ENCODE measurements at places on chromosomes 13 and 19.
A peak's percentile ranks its signal among the peaks of the same experiment; 100 is the strongest.

DNA sequence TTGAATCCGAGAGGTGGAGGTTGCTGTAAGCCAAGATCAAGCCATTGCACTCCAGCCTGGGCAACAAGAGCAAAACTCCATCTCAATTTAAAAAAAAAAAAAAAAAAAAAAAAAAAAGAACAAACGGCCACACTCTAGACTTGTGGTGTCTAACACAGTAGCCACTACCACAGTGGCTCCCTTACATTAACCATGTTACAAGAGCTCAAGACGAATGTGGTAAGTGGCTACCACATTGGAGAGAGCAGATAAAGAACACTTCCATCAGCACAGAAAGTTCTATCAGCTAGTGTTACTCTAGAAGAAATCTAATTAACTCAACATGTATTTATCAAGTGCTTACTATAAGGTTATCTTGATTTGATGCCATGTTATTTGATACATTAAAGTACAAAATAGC, 11.5 kb downstream of the XPO4 start:
- no peak for DNase-seq

GRCh38 chr19:30310602-30311263, 61.5 kb upstream of the ZNF536 start:
- no peak for DNase-seq

GRCh38 chr13:75946536-75947284, 310.6 kb downstream of the LMO7 start:
- no peak for DNase-seq

DNA sequence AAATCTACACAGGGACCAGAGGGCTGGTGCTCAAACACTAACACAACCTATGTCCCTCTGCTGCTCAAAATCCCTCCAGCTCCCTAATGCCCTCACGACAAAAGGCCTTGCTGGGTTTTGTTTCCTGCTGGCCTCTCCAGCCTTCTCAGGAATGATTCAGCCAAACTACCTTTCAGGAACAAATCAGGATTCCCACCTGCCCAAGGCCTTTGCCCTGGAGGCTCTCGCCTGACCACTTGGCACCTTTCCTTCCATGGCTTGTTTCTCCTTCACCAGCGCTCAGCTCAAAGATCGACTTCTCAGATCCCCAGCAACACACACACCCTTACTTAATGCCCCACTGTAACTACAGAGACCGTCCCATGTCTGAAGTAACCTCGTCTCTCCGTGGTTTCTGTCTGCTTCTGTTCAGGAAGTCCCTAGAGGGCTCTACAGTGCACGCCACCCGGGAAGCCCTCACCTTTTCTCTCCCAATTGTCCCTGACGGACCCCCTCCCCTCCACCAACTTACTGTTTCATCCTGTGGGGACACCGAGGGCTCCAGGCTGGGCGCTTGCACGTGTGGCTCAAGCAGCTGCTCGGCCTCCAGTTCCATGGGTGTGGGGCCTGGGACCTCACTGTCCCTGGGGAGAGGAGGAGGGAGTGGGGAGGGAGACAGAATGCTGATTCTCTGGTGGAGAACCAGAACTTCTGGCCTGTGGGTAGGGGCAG, 3.2 kb upstream of the SIX5 start:
- no peak for DNase-seq

DNA sequence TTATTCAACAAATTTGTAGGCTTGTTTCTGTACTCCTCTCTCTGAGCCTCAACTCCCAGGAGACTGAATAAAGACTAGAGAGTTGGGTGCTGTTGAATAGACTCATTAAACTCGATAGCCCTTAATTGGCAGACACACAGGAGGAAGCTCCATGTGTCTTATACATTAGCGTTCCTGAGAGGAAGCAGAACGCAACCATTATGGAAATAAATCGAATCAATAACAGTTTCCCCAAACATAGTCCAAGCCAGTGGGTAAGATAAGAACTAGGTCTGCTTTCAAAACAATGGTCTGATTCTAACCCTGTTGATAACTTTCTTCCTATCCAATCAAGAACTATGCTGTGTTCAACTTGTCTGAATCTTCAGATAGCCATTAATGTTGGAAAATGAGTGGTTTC, 118.1 kb upstream of the FNDC3A start:
- no peak for DNase-seq

GRCh38 chr19:36605877-36606478, 865 bp downstream of the ZNF382 start:
- peak; percentile 34 for DNase-seq

DNA sequence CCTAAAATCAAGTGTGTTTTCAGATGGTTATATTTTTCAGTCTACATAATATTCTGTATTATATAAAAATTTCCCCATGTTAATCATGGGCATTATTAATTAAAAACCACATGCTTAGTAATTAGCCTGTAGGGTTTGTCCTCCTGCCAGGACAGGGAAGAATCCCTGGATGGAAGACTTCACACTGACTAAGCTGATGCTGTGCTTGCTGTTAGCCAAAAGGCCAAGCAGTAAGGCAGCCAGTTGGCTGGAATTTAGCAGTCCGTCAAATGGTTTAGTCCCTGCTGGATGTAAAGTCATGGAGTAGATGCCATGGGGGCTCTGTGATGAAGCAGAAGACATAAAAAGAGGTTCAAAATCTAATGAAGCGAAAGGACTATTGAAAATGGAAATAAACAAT, 168.0 kb upstream of the OBI1 start:
- DNase-seq = no peak

DNA sequence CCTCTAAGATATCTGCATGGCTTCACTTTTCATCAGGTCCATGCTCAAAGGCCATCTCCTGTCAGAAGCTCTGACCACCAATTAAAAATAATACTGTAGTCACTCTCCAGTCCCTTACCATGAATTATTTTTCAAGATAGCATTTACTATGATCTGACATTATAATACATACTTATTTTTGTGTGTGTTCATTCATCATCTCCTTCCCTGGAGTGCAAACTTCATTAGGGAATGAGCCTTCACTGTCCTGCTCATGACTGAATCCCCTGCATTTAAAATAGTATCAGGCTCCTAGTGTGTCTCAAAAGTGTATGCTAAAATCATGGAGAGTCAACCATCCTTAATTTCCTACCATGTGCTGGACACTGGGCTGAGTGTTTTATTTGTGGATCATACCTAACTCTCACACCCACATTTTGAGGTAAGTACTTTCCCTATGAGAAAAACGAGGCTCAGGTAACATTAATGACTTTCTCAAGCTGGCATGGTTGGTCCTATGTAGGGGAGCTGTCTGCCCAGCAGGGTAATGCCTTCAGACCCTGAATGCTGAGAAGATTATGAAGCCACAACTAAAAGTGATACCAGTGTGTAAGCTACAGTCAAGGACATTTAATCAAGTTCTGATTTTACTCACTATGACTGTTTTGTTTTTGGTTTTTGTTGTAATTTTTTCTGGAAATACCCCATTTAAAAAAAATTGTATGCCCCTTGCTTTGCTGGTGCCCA, 16.3 kb downstream of the PLA2G4C start:
- DNase-seq = no peak

GRCh38 chr19:15779756-15780476, 7.5 kb upstream of the OR10H5 start:
- DNase-seq = no peak

GRCh38 chr13:99963816-99964339, 7.7 kb downstream of the ZIC5 start:
- DNase-seq = no peak

DNA sequence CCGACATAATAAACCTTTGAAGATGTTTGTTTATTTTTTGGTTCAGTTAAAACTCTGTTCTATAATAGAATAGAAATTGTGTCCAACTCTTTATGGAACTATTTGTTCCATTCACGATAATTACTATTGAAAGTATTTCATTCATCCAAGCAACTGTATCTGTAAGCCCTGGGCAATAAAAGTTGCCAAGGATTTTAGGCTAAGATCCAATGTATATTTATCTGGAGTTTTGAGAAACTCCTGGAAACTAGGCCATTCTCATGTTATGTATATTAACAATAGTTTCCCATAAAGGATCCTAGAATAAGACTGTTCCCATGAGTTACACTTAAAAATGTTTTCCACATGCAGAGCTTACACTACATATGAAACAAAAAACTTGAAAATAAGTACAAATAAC, 261.6 kb downstream of the SLITRK6 start:
- no peak for DNase-seq

DNA sequence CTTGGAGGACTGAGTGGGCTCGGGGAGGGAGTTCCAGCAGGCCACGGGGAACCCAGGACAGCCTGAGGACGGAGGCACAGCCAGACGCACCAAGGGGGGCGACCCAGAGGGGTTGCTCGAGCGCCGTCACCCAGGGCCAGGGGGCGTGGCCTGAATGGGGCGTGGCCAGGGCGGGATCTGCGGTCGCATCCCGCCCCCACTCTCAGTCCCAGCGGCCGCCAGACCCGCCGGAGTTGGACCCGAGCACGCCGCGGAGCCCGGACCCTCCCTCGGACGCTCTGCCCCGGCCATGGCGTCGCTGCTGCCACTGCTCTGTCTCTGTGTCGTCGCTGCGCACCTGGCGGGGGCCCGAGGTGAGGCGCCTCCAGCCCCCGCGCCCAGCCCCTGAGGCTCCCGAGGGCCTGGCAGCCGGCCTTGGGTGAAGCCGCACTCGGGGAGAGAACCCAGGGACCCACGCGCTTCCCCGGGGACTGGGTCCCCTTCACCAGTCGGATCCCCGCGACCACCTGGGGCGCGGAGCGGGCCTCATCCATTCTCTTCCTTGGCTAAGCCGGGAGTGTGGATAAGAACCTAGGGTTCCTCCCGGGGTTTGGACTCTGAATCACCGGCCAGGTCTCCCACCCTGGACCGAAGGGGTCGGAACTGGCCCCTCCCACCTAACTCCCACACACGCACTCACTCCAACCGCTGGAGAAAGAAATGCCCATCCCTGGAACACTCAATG, at the start of gene CILP2:
Gene CILP2 (plus strand): TSS at position 205 of the 724 bp plus-strand sequence. CDS start 85 bp downstream, at position 290.
- DNase-seq = no peak

GRCh38 chr13:102900193-102900608, 54.4 kb downstream of the ERCC5 start:
- no peak for DNase-seq

GRCh38 chr19:2987797-2988196, 10.4 kb downstream of the TLE6 start:
- no peak for DNase-seq

DNA sequence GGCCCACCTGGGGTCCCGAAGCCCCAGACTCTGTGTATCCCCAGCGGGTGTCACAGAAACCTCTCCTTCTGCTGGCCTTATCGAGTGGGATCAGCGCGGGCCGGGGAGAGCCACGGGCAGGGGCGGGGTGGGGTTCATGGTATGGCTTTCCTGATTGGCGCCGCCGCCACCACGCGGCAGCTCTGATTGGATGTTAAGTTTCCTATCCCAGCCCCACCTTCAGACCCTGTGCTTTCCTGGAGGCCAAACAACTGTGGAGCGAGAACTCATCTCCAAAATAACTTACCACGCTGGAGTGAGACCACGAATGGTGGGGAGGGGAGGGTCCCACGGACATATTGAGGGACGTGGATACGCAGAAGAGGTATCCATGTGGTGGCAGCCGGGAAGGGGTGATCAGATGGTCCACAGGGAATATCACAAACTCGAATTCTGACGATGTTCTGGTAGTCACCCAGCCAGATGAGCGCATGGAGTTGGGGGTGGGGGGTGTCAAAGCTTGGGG, 1.0 kb upstream of the ICAM5 start:
- peak; percentile 64 for DNase-seq

- peak; percentile 88 for DNase-seq
Measured at GRCh38 chr19:41597600-41598041, 21.7 kb downstream of the CEACAM21 start.

DNA sequence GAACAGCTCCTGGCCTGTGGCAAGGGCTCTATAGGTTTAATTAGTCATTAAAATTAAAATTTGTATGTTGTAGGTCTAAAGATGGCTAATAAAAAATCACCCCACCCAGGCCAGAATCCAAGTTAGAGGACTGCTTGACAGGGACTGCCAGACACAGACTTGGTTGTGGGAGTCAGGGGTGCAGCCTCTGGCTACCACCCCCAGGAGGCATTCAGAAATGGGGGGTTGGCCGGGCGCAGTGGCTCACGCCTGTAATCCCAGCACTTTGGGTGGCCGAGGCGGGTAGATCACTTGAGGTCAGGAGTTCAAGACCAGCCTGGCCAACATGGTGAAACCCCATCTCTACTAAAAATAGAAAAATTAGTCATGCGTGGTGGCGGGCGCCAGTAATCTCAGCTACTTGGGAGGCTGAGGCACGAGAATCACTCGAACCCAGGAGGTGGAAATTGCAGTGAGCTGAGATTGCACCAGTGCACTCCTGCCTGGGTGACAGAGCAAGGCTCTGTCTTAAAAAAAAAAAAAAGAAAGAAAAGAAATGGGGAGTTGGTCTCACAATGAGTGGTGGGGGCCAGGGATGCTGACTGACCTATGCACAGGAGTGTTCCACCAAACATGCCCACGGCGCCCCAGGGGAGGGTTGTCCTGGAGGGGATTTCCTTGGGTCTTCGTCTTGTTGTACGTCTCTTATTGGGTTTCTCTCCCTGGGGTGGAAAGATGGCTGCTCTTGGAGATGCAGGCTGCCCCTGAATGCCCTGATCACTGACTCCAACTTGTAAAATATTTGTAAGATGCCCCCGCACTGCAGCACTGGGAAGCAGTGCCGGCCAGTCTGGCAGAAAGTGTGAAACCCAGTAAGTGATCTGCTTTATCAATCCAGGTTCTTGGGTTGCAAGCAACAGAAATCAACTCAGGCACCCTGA, 68.8 kb downstream of the SIPA1L3 start:
- no peak for DNase-seq

DNA sequence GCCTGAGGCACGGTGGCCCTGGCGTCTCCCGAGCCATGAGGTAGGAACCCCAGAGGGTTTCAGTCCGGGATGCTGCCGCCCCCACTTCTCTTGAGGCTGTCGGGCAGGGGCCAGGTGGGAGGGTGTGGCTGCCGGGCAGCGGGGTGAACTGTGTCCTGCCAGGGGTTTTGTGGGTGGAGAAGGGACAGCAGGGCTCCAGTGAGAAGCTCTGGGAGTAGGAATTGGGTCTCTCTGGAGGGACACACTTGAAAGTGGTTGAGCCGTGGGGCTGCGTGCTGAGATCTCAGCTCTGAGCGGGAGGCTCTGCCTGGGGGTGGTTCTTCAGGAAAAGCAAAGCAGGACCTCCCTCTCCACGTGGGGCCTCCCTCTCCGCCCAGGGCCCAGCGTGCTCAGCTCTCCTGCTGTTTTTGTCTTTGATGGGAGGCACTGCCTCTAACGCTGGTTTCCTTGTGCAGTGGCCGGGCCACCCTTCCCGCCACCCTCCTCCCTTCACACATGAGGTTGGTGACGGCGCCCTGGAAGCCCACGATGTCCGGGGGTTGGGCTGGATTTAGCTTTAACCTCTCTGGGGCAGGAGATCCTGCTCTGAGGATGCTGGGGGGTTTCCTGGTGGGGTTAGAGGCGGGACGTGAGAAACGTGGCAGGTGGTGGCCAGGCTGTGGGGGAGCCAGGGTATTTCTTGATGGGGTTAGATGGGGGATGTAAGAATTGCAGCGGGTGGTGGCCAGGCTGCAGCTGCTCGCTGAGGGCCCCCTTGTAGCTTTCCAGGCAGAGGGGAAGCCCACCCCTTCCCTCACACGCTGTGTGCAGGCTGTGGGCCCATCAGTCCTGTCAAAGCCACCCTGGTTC, 15.3 kb upstream of the ZNF554 start:
- DNase-seq = no peak
